Lower leg skin (tissue), 4 donors: ENCODE measurements at places on chromosomes 7 and 10. TPM values are rescaled to one million over a fixed set of nuclear protein-coding genes. Genes with fewer than 3 reads are reported as not detected.

The SLC4A2 gene
- 56.3 TPM for total RNA-seq

The GRK5 gene
- 13.0 TPM for total RNA-seq

The PWWP2B gene
- 33.1 TPM for total RNA-seq

The FXYD4 gene
- total RNA-seq, result not detected

The ITPRID1 gene
- total RNA-seq, result 16.7 TPM

The HOXA3 gene
- 20.2 TPM for total RNA-seq

The TMEM196 gene
- total RNA-seq, result not detected

The SPDYE1 gene
- total RNA-seq, result not detected

The PLEKHS1 gene
- total RNA-seq, result 0.30 TPM

The GIMAP6 gene
- total RNA-seq, result 13.3 TPM

The MYPN gene
- total RNA-seq, result not detected

The AOAH gene
- total RNA-seq, result 0.69 TPM

The TMEM140 gene
- 8.6 TPM for total RNA-seq

DNA sequence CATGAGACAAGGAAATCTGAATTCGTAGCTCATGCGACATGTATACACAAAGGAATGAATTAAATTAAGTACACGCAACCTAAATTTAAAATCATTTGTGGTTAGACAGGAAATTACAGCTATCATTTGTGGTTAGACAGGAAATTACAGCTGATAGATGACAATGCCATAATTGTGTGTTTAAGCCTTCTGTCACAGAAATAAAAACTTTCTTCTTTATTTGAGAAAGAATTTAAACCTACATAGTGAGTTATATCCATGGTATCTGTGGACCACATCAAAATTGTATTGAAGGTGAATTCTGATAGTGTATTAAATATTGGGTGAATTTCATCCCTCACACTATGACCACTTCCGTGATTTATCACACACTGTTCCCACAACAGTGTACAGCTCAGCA lies 362.9 kb downstream of the MAGI2 start:
- no peak for DNase-seq

DNA sequence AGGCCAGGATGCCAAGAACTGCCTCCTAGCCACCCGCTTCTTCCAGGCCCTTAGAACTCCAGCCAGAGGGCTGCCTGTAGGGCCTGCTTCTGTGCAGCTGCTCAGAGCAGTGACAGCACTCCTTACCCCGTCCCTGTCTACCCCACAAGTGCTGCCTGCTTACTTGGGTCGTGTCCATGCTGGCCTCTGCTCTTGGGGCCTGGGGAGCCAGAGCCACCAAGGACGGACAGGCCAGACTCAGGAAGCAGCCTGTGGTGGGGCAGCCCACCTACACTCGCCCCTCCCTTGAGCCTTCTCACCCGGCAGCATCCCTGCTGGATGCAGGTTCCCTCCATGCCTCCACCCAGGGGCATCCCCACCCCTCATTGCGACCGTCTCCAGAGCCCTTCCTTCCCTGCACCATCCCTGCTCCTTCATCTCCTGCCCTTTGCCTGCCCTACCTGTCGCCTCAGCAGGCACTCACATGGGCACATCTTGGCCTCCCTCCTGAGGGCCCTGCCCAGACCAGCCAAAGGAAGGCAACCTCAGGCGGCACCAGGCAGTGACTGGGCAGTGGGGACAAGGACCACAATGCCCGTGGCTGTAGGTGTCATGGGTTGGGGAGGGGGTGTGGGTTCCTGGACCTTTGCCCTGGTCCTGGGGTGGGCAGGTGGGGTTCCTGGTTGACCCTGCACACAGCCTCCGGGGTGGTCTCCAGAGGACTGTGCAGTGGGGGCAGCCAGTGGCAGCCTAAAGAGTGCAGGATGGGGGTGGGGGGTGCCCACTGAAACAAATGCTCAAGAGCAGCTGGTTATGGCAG lies 78.0 kb upstream of the TNS3 start:
- no peak for DNase-seq

DNA sequence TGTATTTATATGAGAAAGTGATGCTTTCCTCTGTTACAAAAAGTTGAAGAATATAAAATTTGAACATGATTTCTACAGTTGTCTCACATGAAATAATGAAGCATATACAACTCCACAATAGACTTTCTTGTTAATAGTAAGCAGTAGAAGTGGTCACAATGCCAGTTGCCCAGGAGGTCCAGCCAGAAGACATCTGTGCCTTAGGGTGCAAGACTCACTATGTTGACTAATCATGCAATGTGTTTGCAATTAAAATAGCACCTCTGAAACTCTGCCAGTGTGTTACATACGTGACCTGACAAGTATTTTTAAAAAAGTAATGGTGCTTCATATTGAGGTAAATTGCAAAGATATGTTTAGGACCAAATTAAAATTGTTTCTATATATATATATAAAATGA lies 547.2 kb downstream of the ETV1 start:
- no peak for DNase-seq

- peak; percentile 42 for DNase-seq
Observed at GRCh38 chr10:95793401-95794045, 37.6 kb downstream of the ENTPD1 start.

GRCh38 chr10:11824825-11825224 lies 1.7 kb downstream of the PROSER2 start:
- no peak for DNase-seq

DNA sequence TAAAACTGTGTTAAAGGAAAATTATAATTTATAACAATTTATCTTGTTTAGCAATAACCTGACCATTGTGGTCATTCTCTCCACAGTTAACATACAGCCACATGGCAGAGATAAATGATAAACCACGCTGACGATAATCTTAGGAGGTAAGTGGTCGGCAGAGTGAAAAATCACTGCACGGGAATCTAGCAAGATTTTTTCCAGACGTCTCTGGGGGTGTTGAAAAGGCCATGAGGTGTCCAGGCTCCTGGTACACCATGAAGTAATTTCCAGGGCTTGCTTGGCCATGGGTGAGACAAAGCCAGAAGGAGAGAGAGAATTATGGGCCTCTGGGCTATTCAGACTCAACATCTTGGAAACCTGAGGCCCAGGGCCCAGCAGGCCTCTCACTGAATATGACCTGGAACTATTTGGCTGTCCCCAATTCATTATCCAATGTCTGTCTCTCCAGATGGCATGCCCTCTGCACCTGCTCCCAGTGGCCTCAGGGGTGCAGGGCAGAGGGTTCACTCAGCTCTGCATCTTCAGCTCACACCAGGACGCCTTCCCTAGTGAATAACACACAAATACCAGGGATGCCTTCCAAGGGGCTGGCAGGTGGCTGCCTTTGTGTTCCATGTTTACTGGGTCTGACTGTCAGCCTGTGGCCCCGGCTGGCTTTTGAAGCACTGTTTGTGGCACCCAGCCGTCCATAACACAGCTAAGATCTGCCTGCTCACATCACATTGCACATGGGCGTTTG lies 590.4 kb upstream of the PFKP start:
- no peak for DNase-seq

GRCh38 chr7:123871998-123872867 lies 27.3 kb downstream of the HYAL4 start:
- no peak for DNase-seq

DNA sequence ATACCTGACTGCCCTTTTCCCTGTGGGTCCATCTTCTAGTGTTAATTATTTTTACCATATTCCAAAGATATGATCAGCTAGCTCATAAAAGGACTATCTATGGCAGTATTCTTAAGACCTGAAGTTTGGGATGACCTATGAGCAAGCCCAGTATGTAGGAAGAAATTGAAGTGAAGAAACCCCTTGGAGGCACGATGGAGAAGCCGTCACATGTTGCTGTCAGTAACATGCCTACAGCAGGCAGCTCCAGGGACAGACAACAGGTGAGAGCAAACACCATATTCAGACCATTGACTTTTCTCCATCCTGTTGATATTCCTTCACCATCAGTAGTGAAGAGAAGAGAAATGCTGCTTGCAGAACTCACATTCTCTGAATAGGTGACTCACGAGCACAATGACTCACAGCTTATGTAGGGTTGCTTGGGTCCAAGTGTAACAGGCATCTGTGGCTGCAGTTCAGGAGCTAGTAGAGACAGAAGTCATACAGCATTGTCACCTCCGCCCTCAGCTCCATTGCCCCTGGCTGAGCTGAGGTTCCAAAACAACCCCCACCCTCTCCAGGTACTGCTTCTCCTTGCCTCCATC lies 8.4 kb upstream of the LYZL2 start:
- DNase-seq, result no peak

DNA sequence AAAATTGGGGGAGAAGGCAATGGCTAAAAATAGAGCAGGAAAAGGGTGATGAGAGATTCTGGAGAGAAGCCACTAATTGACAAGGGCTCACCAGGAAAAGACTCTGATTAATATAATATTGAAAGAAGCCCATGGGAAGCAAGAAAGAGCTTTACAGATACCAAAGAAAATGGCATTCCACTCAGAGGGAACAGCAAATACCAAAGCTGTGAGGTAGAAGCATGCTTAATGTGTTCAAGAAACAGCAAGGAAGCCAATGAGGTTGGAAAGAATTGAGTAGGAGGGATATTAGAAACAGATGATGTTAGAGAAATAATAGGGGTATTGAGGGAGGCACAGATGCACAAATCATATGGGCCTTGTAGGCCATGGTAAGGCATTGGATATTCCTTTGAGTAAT lies 130.1 kb downstream of the MYO3A start:
- DNase-seq, result no peak

DNA sequence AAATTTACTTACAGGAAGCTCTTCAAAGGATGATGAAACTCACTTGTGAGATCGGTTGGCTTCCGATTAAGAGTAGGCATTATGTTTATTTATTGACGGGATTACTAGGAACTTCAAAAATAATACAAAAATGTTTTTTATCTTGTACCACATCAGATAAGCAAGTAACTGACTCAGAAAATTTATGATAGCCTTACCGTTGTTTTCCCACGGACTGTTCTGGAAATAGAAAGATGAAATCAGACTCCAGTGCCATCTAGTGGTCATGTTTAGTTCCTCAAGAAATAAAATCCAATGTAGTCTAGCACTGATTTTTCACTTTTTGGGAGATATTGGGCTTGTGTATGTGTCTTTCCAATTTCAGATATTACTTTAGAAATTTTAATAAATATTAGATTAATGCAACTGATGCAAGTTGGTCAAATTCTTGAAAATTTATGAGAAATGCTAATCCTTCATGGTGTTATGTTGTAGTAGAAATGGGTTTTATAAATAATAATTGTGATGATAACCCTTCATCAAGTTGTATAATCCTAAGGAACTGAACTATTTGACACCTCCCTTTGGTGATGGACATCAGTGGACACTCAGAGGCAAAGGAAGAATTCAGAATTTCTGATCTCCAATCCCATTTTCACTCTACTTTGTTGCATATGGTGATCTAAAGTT lies 168.8 kb downstream of the TMEM26 start:
- DNase-seq, result no peak

GRCh38 chr10:90032519-90032918 lies 331.1 kb downstream of the KIF20B start:
- no peak for DNase-seq

- no peak for DNase-seq
Observed at GRCh38 chr7:47535704-47536628, 45.9 kb downstream of the TNS3 start.

- DNase-seq, result no peak
Observed at GRCh38 chr7:45368129-45368807, 205.9 kb upstream of the ADCY1 start.

GRCh38 chr7:99112097-99112496 lies 31.8 kb downstream of the SMURF1 start:
- DNase-seq, result no peak

GRCh38 chr7:141313896-141314295 lies 237.3 kb upstream of the AGK start:
- DNase-seq, result no peak

DNA sequence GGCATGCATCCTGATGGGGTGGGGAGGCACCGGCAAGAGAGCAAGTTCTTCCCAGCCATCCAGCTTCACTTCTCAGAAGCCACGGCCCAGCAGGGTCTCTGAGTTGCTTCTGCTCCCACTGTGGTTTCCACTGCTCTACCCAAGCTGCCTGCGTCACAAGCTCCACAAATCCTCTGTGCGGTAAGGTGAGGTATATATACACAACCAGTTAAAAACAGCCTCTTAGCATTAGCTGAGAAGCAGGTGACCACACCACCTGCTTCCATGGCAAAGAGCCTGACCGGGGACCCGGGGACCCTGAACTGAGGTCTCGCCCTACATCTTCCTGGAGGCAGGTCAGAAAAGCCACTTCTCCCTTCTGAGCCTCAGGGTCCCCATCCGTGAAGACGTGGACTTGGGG lies 46.9 kb upstream of the NPFFR1 start:
- no peak for DNase-seq

GRCh38 chr7:30936650-30937245 lies 25.1 kb downstream of the AQP1 start:
- DNase-seq, result no peak

GRCh38 chr10:69901628-69902505 lies 100.2 kb downstream of the COL13A1 start:
- DNase-seq, result no peak

- peak; percentile 52 for DNase-seq
Observed at GRCh38 chr10:102752934-102753664, 9.4 kb downstream of the WBP1L start.

DNA sequence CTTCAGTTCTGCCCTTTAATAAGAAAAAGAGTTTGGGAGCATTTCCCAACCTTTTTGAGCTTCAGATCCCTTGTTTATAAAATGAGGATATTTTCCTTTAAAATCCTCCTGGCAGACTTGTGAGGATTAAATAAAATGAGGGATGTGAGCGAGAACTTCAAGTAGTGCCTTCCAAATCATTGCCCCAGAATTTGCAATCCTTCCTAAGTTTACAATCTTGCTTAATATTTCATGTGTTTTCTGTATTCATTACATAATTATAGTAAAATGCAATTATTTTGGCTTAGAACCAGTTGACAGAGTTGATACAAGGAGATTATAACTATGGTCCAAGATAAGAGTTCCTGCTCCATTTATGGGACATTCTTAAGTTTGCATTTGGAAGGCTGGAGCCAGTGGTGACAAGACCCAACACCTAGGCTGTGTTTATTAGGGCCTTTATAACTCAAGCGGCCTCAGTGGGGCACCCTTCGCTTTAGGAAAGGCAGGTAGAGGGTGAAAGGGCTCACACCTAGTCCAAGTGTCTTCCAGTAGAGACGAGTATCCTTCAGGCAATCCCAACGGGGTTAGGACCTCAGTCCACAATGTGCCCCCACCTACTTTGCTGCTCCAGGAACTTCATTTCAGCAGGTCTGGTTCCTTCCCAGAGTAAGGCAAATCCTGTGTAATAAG lies 317.5 kb downstream of the WDR11 start:
- DNase-seq, result no peak

GRCh38 chr10:124476043-124476725 lies 14.6 kb downstream of the LHPP start:
- DNase-seq, result no peak

DNA sequence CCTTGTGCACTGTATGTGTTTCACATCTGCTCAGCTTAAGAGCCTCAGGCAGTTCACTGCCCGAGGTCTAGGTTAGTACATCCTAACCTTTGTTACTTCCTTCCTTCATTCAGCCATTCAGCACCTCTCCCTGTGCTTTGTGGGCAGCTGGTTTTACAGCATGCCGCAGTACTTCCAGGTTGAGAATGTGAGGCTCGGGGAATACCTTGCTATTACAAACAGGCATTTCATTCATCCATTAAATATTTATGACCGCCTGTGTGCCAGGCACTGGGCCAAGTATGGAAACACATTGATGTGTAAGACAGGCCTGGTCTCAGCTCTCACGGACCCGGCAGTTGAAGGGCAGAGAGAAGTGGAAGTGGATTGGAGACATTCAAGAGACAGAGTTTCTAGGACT lies 82.4 kb downstream of the SHH start:
- DNase-seq, result no peak

- DNase-seq, result no peak
Observed at GRCh38 chr10:60951272-60951724, 7.3 kb upstream of the RHOBTB1 start.
